Posterior vena cava (tissue), 2 donors: ENCODE measurements at places on chromosomes 1 and 21. TPM values are rescaled to one million over a fixed set of nuclear protein-coding genes. Genes with fewer than 3 reads are reported as not detected.

DNA sequence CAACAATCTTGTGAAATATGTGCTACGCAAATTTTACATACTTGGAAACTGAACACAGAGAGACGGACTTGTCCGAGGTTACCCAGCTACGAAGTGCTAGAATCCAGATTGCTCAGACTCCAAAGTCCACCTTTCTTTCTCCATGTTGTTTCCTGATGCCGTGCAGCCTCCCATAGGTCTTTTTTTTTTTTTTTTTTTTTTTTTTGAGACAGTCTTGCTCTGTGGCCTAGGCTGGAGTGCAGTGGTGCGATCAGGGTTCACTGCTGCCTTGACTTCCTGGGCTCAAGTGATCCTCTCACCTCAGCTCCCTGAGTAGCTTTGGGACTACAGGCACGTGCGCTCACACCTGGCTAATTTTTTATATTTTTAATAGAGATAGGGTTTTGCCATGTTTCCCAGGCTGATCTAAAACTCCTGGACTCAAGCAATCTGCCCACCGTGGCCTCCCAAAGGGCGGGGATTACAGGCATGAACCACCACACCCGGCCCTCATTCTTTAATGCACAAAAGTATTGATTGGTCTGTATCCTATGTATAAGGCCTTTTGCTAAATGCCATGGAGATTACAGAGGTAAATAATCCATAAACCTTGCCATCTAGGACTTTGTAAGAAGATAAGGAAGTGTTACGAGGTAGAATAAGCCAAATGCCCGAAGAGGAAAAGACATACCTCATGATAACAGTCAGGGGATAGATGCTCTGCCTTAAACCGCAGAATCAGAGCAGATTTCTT lies 92.8 kb downstream of the C1orf21 start:
- DNase-seq, result no peak

GRCh38 chr1:82225421-82226185 lies 424.9 kb downstream of the ADGRL2 start:
- no peak for DNase-seq

DNA sequence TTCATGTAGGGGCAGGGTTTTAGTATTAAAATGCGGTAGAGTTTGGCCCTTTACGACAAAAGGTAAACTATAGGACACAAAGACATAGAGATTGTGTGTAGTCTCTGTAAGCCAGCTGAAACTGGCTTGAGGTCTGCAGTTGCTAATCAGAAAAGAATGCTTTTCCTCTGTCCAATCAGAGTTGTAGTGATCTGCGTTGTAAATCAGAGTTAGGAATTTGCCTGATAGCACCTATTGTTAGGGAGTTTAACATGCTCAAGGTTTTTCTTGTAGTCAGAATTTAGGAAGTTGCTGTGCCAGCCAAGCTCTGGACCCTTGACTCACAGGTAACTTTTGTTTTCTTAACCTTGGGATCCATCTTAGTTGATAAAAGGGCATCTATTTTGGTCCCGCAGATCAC lies 61.2 kb upstream of the VTCN1 start:
- DNase-seq, result no peak

- DNase-seq, result no peak
Measured at GRCh38 chr1:210645582-210646257, 317.0 kb downstream of the HHAT start.

DNA sequence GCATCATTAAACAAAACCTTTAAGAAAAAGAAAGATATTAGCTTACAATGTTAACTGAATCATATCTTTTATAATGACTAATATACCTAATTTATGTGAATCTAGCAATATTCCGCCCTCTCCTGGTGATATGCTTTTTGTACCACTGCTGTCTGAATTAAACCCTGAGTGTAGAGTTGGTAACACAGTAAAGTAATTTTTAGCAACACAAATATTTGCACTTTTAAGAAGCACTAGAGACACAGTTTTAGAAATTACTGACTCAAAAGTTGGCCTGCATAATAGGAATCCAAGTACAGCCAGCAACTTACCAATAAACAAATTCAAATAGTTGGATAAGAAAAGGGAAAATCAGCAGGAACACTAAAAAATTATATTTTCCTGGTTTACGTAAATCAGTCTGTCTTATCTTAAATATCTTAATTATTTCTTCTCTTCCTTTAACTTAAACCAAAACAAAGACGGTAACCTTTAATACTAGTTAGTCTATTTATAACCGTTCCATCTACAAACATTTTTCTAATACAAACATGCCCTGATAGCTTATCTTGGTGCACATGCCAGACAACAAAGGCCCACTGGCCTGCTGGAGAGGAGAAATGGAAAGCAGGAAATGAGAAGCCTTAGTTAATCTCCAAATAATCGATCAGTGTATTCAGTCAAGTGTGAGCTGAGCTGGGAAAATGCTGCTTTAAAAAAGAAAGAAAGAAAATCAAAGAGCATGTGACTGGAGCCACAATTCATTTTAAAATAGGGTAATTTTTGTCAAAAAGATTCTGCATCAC lies 246.0 kb downstream of the RERE start:
- DNase-seq, result no peak

DNA sequence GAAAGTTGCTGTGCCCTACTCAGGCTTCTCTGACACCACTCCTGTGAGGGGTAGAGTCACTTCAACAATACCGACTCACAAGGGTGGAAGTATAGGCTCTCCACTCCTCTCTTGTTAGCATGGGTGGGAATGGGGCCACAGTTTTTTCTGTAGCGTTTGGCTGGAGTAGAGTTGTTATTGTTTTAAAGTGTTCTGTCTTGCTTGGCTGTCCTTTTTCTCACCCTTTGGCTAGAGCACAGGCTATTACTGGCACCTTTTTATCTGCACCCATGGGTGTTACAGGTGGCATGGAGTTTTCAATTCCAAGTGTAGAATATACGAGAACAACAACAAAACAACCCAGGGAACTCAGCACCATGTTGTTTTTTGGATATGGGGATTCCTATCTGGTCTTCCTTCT lies 74.3 kb upstream of the CD5L start:
- DNase-seq, result no peak

DNA sequence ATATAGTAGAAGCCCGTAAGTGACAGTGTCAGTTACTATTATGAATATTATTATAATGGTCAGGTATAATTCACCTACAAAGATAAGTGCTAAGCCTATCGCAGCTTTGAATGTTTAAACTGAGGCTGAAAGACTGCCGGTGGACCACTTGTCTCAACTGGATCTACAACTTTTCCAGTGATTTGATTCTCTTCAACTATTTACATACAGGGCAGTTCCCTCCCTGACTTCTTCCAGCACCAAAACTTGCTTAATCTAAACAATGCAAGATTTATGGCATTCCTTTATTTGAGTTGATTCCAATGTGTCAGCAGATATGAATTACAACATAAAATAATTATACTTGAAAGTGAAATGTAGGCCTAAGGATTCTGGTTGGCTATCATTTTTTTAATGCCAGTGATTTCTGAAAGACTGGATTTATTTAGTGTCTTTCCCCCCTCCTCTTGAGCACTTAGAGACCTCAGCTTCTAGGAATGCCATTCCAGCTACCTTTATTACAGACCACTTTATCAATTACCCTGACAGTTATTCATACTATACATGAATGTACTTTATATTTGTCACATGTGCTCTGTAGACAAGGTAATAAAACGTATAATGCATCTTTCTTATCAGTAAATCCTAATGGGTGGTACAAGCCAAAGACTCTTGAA lies 153.3 kb upstream of the C8B start:
- no peak for DNase-seq

- DNase-seq, result peak; percentile 62
Measured at GRCh38 chr1:117607471-117607870, 1.6 kb downstream of the TENT5C start.

GRCh38 chr1:86706018-86706635 lies 1.8 kb downstream of the SH3GLB1 start:
- no peak for DNase-seq

DNA sequence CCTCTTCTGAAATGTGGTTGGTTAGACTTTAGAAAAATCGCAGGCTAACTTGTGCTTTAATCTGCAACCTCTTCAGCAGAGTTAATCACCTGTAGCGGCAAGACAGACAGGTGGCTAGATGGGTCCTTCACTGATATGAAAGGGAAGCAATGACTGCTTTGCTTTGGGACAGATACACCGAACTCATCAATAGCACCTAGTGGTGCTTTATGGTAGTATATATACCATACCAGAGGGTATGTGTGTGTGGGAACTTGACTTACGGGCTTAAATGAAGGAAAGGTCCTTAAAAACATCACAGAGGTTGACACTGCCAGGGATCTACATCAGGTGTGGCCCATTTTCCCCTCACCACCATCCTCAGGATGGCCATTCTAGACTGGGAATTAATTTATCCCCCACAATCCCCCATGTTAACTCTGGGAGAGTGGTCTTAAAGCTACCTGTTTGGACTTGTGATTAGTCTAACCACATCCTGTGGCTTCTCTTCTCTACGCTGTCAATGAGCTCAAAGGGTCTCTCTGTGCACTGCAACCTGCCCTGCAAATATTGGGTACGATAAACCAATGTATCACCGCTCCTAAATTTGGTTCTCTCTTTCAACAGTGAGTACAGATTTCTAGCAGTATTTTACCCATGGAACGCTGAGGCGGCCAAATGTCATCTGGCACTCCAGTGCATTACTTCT lies 162.7 kb downstream of the SIPA1L2 start:
- no peak for DNase-seq

GRCh38 chr21:41868062-41868710 lies 11.0 kb downstream of the PRDM15 start:
- DNase-seq, result no peak

- DNase-seq, result peak; percentile 59
Measured at GRCh38 chr1:44636688-44637598, 37.3 kb downstream of the TMEM53 start.

DNA sequence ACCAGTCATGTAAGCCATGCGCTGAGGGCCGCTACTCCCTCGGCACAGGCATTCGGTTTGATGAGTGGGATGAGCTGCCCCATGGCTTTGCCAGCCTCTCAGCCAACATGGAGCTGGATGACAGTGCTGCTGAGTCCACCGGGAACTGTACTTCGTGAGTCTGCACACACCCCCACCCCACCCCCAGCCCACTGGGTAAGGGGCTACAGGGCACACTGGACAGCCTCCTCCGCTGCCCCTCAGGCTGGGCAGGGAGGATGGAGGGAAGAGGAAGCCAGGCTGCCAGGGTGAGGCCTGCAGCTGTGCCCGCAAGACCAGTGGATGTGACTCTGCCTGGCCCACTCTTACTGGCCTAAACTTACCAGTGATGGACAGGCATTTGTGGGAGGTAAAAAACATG lies 49.2 kb upstream of the SARS1 start:
- DNase-seq, result no peak

GRCh38 chr1:172824209-172824608 lies 165.3 kb downstream of the FASLG start:
- no peak for DNase-seq

GRCh38 chr21:31326522-31327242 lies 17.4 kb downstream of the TIAM1 start:
- DNase-seq, result no peak

GRCh38 chr1:211236633-211237320 lies 22.4 kb upstream of the RCOR3 start:
- DNase-seq, result no peak

- DNase-seq, result no peak
Measured at GRCh38 chr1:114482585-114482984, 28.4 kb downstream of the TRIM33 start.

- DNase-seq, result no peak
Measured at GRCh38 chr1:162383091-162383490, 1.6 kb downstream of the C1orf226 start.

- DNase-seq, result no peak
Measured at GRCh38 chr1:169679692-169680091, 31.7 kb downstream of the SELL start.

DNA sequence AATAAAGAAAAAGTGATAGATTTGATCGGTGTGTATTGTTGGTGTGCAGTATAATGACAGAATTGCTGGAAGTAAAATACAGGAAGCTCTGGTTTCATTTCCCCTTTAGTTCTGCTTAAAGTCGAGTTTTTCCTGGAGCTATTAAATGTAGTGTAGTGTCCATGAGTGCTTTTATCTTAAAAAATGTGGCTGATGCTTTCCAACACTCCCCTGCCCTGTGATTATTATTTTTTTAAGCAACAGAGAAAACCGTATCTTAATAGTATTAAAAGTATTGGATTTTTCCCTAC lies 1.1 kb downstream of the LGALS8 start:
- no peak for DNase-seq

Gene PLEKHN1
- total RNA-seq, result 0.88 TPM

Gene AGBL4
- not detected for total RNA-seq

Gene DCDC2B
- total RNA-seq, result not detected

Gene ACTL8
- total RNA-seq, result not detected

Gene TAGLN2
- 244 TPM for total RNA-seq

Gene HSD11B1
- 14.8 TPM for total RNA-seq

Gene UTS2
- total RNA-seq, result not detected
